Natural killer cell treated with Interleukin-12 subunit alpha and Interleukin-12 subunit beta and Interleukin-15 and Interleukin-18, amount 100 ng/mL, for 72 hours (primary cell): ENCODE measurements at places on chromosomes 6 and 20.

GRCh38 chr6:11486959-11487358 is 50.6 kb upstream of the TMEM170B start:
- no peak for DNase-seq

- DNase-seq, result no peak
Measured at GRCh38 chr6:111718990-111719389, 113.3 kb upstream of the TRAF3IP2 start.

GRCh38 chr20:46357030-46357514 is 48.8 kb upstream of the CDH22 start:
- no peak for DNase-seq

- DNase-seq, result no peak
Measured at GRCh38 chr6:5866547-5867051, 140.1 kb downstream of the NRN1 start.

- no peak for DNase-seq
Measured at GRCh38 chr20:33689973-33690372, 3.8 kb upstream of the E2F1 start.

DNA sequence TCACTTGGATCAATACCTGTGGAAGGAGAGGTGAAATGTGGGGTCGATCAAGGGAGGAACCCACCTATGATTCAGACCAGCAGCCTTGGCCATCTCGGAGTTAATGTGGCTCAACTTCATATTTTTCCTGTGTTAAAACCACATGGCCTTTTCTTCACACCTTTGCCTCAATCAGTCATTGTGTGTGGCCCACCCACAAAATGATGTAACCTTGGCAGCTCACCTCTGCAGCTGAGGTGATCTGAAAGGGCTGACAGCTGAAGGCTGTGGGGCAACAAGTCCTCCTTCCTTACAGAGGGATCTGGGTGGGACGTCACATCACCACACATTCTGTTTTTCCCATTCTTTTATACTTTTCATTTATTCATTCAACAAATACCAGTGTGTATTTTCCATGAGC is 357.1 kb upstream of the HSF2 start:
- DNase-seq, result no peak
